ENCODE measurements at places on chromosomes 12 and 14. TPM values are rescaled to one million over a fixed set of nuclear protein-coding genes. Genes with fewer than 3 reads are reported as not detected.

DNA sequence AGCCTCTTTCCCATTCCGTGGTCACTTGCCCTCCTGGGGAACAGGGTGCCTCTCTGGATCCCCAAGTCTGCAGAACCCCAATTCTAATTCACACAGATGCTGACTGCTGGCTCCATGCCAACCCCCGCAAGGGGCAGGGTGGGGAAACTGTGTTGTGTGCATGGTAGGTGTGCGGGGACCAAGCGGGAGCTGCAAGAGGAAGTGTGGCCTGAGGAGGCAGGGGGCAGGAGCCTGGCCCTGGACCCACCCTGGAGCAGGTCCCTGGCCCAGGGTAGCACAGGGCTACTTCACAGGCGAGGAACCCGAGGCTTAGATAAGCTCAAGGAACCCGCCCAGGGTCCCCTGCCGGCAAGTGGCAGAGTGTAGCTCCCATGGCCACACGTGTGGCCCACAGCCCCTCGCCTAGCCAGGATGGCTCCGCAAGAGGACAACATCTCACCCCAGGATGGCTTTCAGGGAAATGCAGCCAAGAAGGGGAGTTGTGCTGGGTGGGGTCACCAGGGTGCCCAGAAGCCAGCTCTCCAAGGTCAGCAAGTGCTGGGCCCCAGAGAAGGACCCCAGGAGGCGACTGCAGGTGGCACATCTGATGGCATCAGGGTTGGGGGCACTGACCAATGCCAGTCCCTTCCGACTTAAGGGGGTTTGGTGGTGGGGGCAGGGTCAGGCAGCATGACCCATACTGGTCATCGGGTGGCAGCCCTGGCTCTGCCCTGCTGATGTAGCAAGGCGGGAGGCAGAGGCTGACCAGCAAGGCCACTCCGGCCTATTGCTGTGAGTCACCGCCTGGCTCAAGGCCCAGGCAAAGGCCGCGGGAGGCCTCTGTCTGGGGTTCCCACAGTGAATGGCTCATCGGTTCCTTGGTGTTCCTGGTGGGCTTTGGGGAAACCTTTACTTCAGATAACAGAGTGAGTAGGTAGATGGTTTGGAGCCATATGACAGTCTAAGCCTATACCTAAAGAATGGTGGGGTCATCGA, 37.3 kb upstream of the EML1 start:
- H3K4me1 ChIP-seq = peaks cover 99% of the 10 kb centered on the region
- H3K27ac ChIP-seq = peak overlapping the region; percentile 86
- DNase-seq = no peak
- H3K4me3 ChIP-seq = no peak overlapping the region

GRCh38 chr14:81385419-81385818, 14.7 kb downstream of the STON2 start:
- no peak overlapping the region for H3K4me3 ChIP-seq
- H3K4me1 ChIP-seq = no peaks in the 10 kb centered on the region
- H3K27me3 ChIP-seq = no peaks in the 10 kb centered on the region
- no peak for DNase-seq

Gene RFX4
- total RNA-seq = not detected

- H3K27me3 ChIP-seq = no peaks in the 10 kb centered on the region
- H3K4me3 ChIP-seq = no peak overlapping the region
- peaks cover 12% of the 10 kb centered on the region for H3K4me1 ChIP-seq
- no peak overlapping the region for H3K27ac ChIP-seq
Measured at GRCh38 chr14:20417250-20418186, 4.2 kb upstream of the TEP1 start.

- no peaks in the 10 kb centered on the region for H3K27me3 ChIP-seq
- no peaks in the 10 kb centered on the region for H3K4me1 ChIP-seq
- no peak for DNase-seq
- no peaks in the 10 kb centered on the region for H3K36me3 ChIP-seq
- no peak overlapping the region for H3K4me3 ChIP-seq
Measured at GRCh38 chr14:34387974-34388516, 74.0 kb downstream of the SPTSSA start.

DNA sequence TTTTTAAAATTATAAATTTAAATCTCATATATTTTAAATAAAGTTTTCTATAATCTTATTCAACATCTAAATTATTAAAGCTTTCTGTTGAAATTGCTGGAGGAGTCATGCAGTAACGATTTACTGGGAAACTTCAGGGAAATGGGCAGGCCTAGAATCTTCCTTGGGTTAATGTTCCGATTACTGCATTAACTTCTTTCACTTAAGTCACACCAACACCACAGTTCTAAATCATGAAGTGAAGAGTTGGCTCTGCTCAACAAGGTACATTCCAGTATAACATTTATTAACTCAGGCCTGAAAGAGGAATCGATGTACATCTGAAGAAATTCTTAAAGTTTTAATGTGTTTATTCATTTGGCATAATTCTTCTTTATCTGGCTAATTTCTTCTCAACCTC, 244.3 kb downstream of the CCER1 start:
- no peaks in the 10 kb centered on the region for H3K27me3 ChIP-seq
- H3K4me1 ChIP-seq = no peaks in the 10 kb centered on the region
- no peak overlapping the region for H3K27ac ChIP-seq
- H3K4me3 ChIP-seq = no peak overlapping the region
- H3K36me3 ChIP-seq = no peaks in the 10 kb centered on the region
- no peak for DNase-seq

- no peak overlapping the region for H3K27ac ChIP-seq
- H3K4me3 ChIP-seq = no peak overlapping the region
- DNase-seq = no peak
- no peaks in the 10 kb centered on the region for H3K27me3 ChIP-seq
Measured at GRCh38 chr12:52263761-52264434, 10.5 kb upstream of the KRT86 start.
